ENCODE measurements at places on chromosomes 4 and X. TPM values are rescaled to one million over a fixed set of nuclear protein-coding genes. Genes with fewer than 3 reads are reported as not detected.

The IL3RA gene
- not detected for total RNA-seq

The TAPT1 gene
- 17.2 TPM for total RNA-seq

The GPR143 gene
- total RNA-seq: not detected

The MAOA gene
- total RNA-seq: 1.0 TPM

The TCP11X2 gene
- total RNA-seq: not detected
